ENCODE measurements at places on chromosomes 5 and 9.
A peak's percentile ranks its signal among the peaks of the same experiment; 100 is the strongest.

- no peak for DNase-seq
Observed at GRCh38 chr5:111232311-111233051, 8.3 kb downstream of the CAMK4 start.

- no peak for DNase-seq
Observed at GRCh38 chr5:42590566-42590965, 166.1 kb upstream of the CCDC152 start.

DNA sequence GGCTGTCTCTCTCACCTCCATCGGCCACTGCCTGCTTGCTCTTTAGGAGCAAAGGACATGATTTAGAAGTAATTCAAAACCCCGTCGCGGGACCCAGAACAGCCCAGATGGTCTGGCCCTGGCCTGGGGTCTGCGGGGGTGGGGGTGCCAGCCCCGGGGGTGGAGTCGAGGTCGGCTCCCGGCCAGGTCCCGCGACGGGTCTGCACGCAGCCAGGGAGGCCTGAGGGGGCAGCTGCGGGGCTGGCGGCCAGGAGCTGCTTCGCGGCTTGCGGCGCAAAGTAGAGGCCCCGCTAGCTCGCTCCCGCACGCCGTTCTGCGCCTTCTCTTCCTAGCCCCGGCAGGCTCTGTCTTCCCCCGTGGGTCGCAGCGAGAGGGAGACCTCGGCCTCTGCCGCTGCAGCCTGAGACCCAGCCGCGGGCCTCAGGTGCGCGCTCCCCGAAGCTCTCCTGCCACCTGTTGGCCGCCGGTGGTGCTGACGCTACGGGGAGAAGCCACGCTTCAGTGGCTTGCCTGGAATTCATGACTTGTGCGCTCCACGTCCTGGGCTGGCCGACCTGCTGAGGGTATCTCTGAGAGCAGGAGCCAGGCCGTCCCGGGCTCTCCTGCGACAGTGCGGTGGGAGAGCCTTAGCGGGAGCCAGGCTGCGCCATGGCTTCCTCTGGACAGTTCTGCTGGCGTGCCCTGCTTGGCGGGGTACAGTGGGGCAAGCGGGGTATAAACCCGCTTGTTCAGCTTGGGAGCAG lies 157.2 kb upstream of the PITX1 start:
- DNase-seq: peak; percentile 73

- DNase-seq: no peak
Observed at GRCh38 chr5:167900340-167900935, 391.0 kb upstream of the WWC1 start.

DNA sequence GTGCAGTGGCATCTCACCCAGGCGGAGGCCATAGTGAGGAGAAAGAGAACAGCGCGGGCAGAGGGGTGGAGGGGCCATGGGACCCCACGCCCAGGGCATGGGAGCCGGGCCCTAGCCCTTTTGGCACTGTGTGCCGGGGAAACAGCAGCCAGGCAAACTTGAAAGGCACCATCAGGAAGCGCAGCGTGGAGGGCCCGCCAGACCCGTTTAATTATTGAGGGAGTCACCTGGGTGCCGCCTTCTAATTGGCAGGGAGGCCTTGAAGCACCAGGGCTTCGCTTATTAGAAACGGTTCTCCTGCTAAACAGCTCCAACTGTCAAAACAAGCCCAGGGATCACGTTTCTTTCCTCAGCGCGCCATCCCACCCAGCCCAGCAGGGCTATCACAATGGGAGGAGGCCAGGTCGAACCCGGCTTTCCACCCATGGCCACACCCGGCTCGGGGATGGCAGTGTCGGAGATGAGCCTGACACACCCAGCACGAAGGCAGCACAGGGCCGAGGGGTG lies 104.6 kb upstream of the SARDH start:
- DNase-seq: no peak

DNA sequence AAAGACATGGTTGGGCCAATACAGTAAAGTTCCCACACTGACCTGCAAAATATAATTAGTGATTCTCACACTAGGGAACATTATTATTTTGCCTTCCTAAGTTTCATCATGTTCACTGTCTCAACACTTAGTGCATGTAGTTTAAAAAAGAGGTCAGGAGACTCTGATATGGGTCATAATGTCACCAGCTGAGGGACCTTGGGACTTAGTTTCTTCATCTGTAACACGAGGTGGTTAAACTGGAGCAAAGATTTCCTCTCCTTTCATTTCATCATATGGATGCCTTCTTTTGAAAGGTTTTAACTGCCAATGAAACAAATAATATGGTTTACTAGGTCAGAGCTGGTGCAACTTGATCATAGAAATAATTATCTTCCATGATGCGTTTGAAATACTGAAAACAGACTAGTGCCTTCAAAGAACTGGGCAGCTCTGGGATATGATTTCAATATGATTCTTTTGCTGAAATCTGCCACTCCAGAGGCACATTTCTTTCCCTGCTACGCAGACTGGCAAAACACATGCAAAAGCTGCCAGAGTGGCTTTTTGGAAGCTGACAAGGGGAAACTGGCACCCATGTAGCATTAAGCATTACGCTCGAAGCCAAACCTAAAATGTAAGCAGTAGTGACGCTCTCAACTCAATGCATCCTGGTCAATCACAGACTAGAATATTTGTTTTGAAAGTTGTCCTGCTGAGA lies 20.8 kb downstream of the RETREG1 start:
- no peak for DNase-seq

DNA sequence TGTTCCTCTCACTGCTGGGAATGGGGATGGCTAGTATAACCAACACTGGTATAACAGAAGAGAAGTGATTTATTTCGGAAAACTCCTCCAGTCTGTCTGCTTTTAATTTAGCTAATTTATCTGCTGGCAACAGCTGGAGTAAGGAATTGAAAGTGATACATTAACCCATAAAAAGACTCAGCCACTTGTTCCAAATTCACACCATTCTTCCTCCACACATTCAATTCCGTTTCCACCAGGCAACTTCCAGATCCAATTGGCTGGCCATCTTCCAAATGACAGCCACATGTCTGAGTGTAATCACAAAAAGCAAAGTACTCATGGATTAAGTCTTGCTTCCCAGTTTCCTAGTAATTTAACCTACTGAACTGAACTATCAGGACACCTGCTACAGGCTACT lies 77.1 kb upstream of the RETREG1 start:
- DNase-seq: no peak

GRCh38 chr9:2269778-2270177 lies 254.6 kb downstream of the SMARCA2 start:
- DNase-seq: no peak

DNA sequence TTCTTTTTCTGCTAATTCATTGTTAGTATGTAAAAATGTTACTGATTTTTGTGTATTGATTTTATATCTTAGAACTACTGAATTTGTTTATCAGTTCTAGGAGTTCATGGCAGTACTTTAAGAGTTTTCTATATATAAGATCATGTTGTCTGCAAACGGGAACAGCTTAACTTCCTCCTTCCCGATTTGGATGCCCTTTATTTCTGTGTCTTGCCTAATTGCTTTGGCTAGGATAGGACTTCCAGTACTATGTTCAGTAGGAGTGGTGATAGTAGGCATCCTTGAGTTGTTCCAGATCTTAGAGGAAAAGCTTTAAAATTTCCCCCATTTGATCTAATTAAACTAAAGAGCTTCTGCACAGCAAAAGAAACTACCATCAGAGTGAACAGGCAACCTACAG lies 20.1 kb downstream of the RCL1 start:
- no peak for DNase-seq

- no peak for DNase-seq
Observed at GRCh38 chr5:160357861-160358411, 12.5 kb downstream of the C1QTNF2 start.

DNA sequence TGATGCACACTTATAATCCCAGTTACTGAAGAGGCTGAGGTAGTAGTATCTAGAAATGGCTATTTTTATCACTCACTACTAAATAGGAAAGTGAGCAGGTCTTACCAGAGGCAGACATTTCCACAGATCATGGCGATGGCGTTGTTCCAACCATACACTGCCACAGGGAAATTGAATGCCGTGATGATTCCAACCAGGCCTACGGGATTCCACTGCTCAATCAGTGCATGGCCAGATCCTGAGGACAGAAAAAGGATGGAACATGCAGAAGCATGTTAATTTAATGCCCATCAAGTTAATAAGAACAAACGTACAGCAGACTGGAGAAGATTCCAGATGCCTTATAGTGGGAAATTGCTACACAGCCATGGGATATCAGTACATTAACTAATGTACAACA lies 18.0 kb downstream of the ALDH7A1 start:
- DNase-seq: no peak

Measured in SHP77 treated with DMSO at 0.1 percent for 48 hours (cell line).